K562 (cell line): ENCODE measurements at places on chromosomes 16 and 17.

DNA sequence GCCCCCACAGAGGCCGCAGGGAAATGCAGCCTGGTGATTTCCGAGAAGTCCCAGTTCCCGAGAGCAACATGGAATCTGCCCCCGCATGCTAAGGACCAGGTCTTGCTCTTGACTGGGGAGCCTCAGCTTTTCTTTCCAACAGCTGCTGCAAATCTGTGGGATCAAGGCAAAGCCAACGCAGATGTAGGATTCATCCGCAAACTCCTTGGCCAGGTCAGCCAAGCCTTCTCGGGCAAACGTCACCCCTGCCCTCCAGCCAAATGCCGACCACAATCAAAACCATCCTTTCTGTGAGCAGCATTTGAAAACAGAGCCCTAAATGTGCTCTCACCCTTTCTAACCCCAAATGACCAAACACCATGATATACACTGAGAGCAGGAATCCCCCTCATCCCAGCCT lies 54.0 kb downstream of the MRM3 start:
- DNase-seq, result no peak

GRCh38 chr17:8746501-8747236 lies 2.0 kb upstream of the CCDC42 start:
- no peak for DNase-seq

DNA sequence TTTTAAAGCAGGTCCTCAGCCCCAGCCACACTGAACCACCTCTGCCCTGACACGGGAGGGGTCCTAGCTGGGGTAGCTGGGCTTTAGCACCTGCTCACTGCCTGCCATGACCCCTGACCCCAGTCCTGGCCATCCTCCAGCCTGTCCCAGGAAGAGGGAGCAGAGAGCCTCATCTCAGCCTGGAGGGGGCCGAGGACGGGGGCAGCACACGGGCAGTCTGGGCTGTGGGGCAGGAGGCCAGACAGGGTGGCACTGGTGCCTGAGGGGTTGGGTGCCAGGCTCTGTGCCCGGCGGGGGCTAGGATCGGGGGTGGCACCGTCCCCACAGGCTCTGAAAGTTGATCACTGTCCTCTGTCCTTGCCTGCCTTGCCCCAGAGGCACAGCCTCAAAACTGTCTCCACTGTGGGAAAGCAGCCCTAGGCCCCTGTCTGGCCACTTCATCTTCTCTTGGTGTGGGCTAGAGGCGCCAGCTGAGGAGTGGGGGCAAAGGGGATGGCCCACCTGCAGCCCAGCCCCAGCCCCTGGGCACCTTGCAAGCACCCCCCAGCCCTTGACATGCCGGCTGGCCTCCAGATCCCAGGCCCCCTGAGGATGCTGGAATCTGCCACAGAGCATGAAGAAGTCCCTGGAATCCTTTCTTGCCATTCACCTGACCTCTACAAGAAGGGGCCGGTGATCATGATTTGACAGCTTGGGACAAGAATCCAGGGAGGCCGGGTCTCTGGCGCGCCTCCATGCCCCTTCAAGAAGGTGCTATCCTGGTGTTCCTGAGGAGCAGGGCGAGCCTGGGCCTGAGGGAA lies 15.7 kb downstream of the ENDOV start:
- no peak for DNase-seq

GRCh38 chr17:29240968-29241963 lies 5.4 kb upstream of the CRYBA1 start:
- no peak for DNase-seq

GRCh38 chr17:15909481-15909991 lies 35.4 kb upstream of the ADORA2B start:
- DNase-seq, result no peak

- no peak for DNase-seq
These were observed 93.4 kb upstream of the CDH5 start for GRCh38 chr16:66273053-66273452.

DNA sequence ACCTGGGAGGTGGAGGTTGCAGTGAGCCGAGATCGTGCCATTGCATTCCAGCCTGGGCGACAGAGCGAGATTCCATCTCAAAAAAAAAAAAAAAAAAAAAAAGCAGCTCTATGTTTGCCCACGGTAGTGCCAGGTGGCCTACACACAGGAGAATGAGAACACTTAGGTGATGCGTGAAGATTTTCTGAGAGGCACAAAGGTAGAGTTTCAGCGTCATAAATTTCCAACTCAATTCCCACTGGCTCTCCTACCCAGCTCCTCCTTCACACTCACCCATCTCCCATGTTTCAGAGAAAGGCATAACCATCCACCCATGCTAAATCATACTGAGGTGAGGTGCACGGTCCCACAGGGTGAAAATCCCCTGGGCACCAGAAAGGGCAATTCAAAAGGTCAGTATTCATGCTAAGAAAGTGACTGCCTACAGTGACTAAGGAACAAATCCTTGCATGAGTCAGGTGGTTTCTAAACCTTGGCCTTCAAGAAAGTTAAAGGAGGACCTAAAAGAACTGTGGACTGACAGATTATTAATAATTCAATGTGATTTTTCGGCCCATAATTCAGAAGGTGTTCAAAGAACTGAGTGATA lies 4.8 kb downstream of the DCAKD start:
- no peak for DNase-seq

- no peak for DNase-seq
These were observed 29.7 kb upstream of the ITGA3 start for GRCh38 chr17:50026046-50026675.

DNA sequence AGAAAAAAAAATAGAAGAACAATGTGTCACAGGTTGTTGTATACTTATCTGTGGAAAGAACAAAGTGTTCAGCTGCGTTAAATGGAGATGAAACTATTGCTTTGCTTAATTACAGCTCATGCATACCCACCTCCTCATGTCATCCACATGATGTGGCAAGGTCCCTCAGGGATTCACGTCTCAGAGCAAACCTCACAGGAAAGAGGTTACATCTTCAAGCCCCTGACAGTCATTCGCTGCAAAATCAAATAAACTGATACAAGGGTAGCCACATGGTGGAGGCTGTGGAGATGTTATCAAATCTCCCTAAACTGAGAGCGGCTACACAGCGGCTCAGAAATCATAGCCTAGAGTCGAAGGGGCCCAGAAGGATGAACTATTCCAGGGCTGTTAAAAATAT lies 21.1 kb downstream of the GINS3 start:
- no peak for DNase-seq

DNA sequence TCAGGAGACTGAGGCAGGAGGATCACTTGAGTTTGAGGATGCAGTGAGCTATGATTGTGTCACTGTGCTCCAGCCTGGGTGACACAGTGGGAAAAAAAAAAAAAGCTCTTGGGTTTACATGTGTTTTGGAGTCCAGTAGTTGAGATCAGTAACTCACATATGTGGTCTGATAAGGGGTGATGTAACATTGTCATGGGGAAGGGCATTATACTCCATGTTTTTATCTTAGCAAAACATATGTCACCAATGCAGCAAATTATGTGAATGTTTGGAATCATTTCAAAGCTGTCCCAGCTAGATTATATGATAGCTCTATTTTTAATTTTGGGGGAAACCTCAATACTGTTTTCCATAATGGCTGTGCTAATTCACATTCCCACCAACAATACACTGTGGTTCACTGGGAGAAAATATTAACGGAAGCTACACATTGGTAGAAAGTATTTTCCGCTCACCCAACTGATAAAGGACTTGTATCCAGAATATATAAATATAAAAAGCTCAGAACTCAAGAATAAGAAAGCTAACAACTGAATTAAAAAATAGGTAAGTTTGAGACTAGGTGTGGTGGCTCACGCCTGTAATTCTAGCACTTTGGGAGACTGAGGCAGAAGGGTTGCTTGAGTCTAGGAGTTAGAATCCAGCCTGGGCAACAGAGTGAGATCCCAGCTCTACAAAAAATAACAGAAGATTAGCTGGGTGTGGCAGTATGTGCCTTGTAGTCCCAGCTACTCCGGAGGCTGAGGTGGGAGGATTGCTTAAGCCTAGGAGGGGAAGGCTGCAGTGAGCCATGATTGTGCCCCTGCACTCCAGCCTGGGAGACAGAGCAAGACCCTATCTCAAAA lies 224.1 kb upstream of the TBX2 start:
- peak; percentile 77 for DNase-seq

- DNase-seq, result peak; percentile 16
These were observed 383.1 kb downstream of the KCNJ2 start for GRCh38 chr17:70552230-70552981.

DNA sequence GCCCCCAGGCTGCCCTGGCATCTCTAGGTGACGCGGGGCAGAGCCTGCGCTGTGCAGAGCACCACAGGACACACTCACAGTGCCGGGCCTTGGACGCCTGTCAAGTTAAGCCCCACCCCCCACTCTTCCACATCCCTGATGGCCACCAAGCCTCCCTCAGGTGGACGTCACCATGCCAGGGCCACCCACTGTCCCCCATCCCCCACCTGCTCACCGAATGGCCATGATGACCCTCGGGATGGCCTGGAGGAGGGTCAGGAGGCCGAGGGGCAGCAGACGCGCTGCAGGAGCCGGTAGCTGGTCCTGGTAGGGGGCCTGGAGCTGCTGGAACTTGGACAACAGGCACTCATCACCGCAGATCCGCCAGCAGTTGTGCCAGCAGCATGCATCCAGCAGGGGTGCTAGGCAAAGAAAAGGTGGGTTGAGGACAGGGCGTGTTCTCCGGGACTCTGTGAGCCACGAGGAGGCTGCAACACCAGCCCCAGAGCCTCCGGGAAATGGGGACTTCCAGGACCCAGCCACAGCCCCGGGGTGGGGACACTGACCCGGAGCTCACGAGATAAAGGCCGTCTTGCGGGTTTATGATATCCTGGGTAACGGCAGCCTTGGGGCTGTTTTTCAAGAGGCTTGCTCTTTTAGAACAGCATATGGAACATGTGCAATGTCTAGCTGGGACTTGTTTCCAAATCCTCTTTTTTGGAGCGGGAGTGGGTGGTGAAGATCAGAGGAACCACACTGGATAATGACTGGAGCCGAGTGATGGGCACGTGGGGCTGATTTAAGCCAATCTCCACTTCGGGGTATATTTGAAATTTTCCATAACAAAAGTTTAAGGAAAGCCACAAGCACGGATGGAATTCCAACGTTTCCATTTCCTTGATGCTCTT lies 11.4 kb downstream of the C16orf95 start:
- peak; percentile 87 for DNase-seq

DNA sequence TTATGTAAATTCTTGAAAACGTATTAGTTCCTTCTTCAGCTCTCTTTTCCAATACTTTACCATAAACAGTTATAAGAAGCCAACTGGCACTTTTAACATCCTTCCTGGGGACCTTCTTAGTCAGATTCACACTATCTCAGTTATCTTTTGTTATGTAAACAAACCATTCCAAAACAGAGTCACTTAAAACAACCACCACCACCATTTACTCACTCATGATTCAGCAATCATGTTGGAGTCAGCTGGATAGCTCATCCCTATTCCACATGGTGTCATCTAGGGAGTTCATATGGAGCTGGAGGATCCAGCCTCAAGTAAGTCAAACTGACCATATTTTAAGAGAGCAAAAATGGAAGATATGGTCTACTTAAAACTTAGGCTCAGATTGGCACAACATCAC lies 240.3 kb upstream of the IRX3 start:
- no peak for DNase-seq

- no peak for DNase-seq
These were observed 34.1 kb downstream of the NQO1 start for GRCh38 chr16:69691980-69692911.

- no peak for DNase-seq
These were observed 5.0 kb downstream of the ACLY start for GRCh38 chr17:41913798-41914197.

GRCh38 chr17:319266-319665 lies 33.3 kb downstream of the RPH3AL start:
- no peak for DNase-seq

DNA sequence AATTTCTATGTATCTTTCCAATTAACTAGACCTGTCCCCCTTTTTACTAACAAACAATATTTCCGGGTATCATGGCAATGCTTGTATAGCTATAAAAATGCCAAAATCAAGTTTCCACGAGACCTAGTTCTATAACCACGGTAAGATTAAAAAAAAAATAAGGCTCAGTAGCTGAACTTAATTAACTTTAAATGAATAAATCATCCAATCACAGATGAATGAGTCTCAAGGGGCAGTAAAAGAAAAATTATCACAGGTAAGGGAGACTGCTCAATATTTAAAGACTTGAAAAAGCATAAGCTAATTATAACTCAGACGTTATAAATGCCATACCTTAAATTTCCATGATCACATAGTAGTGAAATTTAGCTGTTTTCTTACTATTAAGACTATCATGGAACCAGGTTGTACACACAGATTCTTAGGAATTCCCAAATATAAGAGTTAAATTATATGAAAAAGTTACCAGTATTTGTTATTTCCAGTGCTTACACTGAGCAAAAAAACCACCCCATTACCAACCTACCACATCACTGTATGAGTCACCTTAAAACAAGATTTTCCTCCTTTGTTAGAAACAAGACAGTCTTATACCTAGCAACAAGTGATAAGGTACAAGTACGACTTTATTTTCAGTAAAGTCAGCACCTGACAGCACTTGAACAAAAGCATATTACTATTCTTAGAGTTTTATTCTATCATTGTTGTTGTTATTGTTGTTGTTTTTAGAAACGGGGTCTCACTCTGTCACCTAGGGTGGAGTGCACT lies 20.6 kb downstream of the SSH2 start:
- DNase-seq, result no peak

DNA sequence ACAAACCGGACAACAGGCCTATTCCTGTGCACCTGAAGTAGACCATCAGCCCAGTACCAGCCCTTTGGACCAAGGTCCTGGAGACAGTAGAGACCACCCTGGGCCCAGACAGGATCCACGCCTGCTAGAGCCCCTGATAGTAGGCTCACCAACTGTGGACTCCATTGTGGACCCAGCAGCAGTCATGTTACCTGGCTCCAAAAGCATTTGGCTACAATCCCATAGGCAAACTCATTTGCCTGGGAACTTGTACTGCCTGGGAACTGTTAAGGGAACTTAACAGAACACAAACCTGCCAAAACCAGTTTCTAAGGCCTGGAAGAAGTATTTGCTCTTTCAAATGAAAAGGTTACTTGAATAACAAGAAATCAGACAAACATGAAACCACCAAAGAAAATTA lies 10.0 kb upstream of the ACSM1 start:
- no peak for DNase-seq

DNA sequence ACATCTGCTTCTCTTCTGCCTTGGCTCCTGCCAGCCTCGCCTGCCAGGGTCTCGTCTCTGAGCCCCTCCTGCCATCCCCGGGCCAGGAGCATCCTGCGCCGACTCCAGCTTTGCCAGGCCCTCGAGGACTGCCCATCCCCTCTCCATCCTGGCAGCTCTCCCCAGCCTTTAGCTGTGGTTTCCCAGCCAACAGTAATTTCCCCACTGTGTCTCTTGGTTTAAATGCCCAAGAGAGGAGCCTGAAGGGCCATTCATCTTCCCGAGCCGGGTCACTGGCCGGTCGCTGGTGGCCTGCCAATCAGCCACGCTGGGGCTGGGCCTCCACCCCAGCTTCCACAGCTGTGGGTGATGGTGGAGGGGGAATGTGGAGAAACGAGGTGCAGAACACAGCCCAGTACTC lies 47.8 kb downstream of the MRC2 start:
- no peak for DNase-seq

DNA sequence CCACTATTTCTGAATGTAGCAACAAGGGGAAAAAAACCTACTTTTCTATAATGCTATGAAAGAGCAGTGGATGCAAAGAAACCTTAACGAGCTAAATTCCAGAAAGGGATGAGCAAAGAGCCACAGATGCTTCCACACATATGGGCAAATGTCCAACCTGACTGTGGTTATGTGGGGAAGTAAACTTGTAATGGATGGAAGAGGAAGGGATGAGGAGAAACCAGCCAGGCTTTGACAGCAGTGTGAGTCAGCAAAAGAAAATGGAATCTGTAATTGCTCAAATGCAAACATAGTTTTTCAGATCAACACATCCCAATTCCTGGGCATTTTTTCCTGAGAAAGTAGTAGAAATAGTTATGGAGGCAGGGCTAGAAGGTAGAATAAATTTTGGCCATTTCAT lies 204.8 kb upstream of the CPHXL start:
- no peak for DNase-seq

- DNase-seq, result no peak
These were observed 103.7 kb downstream of the USP22 start for GRCh38 chr17:20938988-20939615.
